ENCODE measurements at places on chromosomes 1 and 21.
A peak's percentile ranks its signal among the peaks of the same experiment; 100 is the strongest.

DNA sequence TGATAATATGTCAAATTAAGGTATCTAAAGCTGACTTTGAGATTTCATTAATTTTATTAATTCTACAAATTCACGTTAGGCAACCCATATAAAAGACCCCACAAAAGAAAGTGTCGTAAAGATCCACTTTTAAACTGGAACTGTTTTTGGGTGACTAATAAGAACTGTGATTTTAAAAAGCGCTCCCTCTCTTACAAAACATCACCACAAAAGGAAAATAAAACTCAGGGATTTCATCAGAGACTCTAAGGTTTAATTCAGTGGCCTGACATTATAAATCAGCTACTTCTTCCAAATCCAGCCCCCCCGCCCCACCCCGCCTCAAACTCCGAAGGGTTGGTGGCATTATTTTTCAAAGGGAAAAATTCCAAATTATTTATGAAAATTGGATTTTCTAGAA is 2.7 kb downstream of the COL24A1 start:
- DNase-seq = no peak

DNA sequence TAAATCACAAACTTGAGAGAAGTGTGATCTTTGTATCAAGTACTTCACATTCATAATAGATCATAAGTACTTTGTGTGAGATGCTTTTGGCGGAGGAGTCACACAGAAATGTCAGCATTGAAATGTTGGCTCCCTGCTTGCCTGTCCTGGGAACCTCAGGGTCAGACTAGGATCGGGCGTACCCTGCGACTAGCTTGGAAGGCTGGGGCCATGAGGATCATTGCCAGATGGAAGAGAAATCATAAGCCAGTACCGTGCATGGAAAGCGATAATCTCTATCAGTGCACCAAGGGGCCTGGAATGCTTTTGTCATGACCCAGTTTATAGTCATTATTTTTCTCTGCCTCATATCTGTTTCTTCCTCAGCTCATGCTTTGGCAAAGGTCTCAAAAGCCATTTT is 35.5 kb downstream of the MTR start:
- no peak for DNase-seq

DNA sequence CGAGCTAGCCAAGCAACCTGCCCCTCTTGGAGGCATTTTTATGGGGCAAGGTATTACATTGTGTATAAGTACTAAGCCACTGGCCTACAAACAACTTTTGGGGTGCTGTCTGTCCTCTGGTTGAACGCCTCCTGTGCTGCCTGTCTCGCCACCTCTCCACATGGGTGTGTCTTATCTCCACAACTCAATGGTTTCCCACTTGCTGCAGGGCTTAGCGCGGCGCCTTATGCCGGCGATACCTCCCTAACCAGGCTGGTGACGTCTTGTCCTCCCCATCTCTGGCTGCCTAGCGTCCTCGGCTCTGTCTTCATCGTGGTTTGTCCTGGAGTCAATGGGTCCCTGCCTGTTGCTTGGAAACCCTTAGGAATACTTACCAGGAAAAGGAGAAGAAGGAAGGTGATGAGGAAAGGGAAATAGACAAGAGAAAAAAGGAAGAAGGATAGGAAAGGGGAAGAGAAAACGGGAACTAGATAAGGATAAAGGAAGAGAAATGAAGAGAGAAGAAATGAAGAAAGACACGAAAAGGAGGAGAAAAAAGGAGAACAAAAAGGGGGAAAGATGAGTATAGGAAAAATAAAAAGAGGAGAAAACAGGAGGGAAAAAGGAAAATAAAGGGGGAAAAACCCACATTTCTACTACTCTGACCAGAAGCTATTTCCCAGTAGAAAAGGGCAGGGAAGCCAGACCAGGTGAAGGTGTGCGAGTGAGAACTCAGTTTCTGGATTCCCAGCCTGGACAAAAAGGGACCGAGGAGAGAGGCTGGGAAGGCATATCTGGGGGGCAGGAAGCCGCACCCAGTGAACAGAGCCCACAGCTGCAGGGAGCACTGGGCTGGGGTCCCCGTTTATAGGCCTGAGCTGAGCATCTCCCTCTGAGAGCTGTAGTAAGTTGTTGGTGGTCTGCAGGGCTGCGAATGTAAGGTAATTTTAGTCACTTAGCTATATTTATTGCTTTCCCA is 86.2 kb downstream of the CLIC6 start:
- DNase-seq = no peak

GRCh38 chr21:45286671-45287437 is 841 bp downstream of the POFUT2 start:
- DNase-seq = no peak

GRCh38 chr1:222785529-222785928 is 29.3 kb upstream of the DISP1 start:
- no peak for DNase-seq

- peak; percentile 57 for DNase-seq
Measured at GRCh38 chr21:40466893-40467483, 380.0 kb downstream of the DSCAM start.

GRCh38 chr1:1004780-1005697 is 5.1 kb upstream of the HES4 start:
- no peak for DNase-seq

GRCh38 chr1:55418208-55419000 is 203.2 kb upstream of the USP24 start:
- DNase-seq = no peak

GRCh38 chr1:47754221-47754620 is 243.0 kb downstream of the TRABD2B start:
- no peak for DNase-seq

DNA sequence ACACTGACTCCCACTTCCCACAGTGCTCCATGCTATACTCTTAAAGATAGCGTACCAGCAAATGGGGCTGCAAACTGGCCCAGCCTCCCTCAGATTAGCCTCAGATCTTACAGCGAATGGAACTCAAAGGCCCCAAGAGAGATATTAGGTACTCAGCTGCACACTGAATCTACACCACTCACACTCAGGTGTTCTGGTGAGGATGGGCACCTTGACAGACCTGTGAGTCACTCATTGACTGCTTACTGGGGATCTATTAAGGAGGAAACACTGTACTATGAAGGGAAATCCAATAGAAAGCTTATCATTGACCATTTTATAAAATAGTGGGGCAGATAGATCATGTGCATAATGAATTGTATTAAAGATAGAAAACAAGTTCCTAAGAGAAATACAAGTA is 164.3 kb upstream of the ATP1B1 start:
- DNase-seq = no peak

- no peak for DNase-seq
Measured at GRCh38 chr21:41055266-41055665, 112.7 kb upstream of the BACE2 start.

DNA sequence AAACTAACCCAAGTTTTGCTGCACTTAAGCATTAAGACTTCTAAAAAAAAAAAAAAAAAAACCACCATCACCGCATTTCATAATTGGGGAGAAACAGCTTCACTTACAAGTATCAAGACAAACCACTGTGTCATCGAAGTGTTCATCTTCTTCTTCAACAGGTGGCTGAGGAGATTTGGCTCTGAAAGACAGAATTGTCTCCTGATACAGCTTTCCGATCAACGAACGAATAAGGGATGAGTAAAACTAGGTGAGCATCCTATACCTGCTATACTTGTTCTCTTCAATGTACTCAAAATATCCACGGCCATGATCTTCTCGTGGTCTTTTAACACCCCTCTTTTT is 2.0 kb downstream of the HNRNPU start:
- no peak for DNase-seq

DNA sequence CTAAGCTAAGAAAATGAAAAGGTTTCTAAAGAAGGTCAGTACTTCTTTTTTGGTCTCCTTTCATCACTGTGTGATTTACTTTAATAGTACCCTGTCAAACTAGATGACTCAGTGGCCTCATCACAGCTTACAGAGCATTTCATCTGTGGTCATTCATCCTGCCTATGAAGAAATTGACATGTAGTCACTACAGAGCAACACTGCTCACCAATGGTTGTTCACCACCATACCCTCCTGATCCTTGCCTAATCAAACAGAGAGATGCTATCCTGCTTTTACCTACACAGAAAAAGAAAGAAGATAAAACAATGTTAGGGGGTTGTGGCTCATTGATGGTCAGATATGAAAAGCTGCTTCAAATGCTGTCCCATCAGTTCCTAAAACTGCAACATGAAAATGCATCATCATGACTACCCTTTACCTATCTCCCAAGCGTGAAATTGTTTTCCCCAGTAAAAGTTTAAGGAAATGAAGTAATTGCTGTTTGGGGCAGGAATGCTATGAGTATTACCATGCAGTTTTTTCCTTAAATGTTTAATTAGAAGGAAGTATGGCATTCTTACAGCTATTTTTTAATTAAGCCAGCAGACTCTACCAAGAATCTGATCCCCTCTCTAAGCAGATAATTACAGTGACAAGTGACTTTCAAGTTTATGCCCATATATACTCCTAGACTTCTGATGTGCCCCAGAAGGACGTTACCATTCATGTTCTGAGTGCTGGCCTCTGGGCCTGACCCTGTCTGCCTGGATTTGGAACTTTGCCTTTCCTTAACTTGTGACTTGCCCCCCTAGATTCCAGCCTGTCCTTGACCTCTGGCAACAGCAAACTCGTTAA is 46.1 kb upstream of the FBXO28 start:
- no peak for DNase-seq

DNA sequence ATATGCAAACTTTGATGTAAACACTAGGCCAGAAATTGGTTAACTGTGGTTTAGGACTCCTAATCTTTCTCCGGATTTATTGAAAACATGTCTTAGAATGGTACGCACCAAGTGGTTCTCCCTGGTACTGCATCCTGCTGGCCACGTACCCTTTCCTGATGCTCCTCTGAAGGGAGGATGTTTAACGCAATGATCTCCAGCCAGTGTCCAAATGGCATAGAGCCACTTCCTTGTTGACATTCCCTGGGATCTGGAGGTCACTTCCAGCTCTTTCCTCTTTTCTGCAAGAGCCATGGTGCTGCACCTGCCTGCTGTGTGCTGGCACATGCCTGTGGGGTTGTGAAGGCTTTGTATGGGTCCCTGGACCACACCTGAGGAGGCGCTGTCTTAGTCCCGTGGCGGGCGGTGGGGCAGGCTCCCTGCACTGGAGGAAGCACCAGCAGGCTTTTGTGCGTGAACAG is 53.9 kb downstream of the GALNT2 start:
- DNase-seq = no peak

GRCh38 chr21:44878053-44878982 is 4.8 kb upstream of the PTTG1IP start:
- DNase-seq = no peak

DNA sequence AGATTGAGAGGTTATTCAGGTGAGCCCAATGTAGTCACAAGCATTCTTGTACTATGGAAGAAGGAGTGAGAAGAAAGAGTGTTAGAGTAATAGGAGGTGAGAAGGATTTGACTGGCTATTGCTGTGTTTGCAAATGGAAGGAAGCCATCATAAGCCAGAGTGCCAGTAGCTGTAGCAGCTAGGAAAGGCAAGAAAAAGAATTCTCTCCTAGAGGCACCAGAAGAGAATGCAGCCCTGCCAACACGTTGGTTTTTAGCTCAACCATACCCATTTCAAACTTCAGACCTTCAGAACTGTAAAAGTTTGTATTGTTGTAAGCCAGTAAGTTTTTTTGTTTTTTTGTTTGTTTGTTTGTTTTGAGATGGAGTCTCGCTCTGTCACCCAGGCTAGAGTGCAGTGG is 8.9 kb upstream of the IL12RB2 start:
- DNase-seq = no peak

DNA sequence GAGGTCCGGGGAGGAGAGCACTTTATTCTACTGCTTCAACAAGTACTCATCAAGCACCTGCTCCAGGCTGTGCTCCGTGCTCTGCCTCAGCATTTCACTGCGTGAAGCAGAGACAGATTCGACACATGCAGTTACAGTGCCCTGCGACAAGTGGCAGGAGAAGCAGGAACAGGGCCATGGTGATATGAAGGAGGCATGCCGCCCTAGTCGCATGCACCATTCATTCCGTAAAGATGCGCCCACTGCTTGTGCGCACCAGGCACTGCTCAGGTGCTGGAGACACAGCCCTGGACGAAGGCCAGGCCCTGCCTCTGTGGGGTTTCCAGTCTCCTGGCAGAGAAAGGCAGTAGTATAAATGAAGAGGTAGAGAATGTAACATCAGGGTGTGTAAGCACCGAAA is 206.6 kb downstream of the HIVEP3 start:
- no peak for DNase-seq

DNA sequence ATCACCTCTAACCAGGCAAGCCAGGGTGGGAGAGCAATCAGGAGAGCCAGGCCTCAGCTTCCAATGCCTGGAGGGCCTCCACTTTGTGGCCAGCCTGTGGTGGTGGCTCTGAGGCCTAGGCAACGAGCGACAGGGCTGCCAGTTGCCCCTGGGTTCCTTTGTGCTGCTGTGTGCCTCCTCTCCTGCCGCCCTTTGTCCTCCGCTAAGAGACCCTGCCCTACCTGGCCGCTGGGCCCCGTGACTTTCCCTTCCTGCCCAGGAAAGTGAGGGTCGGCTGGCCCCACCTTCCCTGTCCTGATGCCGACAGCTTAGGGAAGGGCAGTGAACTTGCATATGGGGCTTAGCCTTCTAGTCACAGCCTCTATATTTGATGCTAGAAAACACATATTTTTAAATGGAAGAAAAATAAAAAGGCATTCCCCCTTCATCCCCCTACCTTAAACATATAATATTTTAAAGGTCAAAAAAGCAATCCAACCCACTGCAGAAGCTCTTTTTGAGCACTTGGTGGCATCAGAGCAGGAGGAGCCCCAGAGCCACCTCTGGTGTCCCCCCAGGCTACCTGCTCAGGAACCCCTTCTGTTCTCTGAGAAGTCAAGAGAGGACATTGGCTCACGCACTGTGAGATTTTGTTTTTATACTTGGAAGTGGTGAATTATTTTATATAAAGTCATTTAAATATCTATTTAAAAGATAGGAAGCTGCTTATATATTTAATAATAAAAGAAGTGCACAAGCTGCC is 19.8 kb downstream of the CSF1 start:
- no peak for DNase-seq

- peak; percentile 11 for DNase-seq
Measured at GRCh38 chr21:37041706-37042271, 31.1 kb downstream of the PIGP start.

DNA sequence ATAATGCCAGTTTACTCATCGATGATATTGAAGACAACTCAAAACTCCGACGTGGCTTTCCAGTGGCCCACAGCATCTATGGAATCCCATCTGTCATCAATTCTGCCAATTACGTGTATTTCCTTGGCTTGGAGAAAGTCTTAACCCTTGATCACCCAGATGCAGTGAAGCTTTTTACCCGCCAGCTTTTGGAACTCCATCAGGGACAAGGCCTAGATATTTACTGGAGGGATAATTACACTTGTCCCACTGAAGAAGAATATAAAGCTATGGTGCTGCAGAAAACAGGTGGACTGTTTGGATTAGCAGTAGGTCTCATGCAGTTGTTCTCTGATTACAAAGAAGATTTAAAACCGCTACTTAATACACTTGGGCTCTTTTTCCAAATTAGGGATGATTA is 13.7 kb downstream of the GGPS1 start:
- no peak for DNase-seq

- DNase-seq = no peak
Measured at GRCh38 chr21:21200103-21200938, 202.1 kb downstream of the NCAM2 start.

DNA sequence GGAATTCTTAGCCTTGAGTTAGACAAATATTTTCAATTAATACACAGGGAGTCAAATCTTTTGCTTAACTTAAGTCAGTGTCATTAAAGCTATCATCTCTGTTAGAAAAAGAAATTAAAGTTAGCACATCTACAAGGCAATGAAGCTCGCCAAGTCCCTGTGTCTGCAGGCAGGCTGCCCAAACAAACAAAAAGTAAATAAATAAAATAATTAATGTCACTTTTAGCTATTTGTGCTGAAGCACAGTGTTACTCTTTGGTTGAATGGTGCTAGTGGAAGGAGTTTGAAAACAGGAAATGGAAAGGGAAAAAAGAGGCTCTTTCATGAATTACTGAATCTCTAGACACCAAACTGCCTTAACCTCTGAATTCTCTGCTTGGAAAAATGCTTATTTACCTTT is 37.1 kb upstream of the COL11A1 start:
- DNase-seq = no peak
